ENCODE measurements at places on chromosomes 5 and 9. TPM values are rescaled to one million over a fixed set of nuclear protein-coding genes. Genes with fewer than 3 reads are reported as not detected.

ZNF658 gene
- 0.99 TPM for polyA plus RNA-seq

GRCh38 chr9:28999806-29000205 is 1426.5 kb upstream of the C9orf72 start:
- no peaks in the 10 kb centered on the region for H3K4me1 ChIP-seq
- H3K27ac ChIP-seq = no peak overlapping the region
- H3K4me3 ChIP-seq = no peak overlapping the region
- no peak for DNase-seq

GRCh38 chr5:164377746-164378145 is 872.3 kb downstream of the MAT2B start:
- H3K27ac ChIP-seq = no peak overlapping the region
- no peak for DNase-seq
- H3K36me3 ChIP-seq = no peaks in the 10 kb centered on the region
- no peaks in the 10 kb centered on the region for H3K27me3 ChIP-seq
- H3K4me1 ChIP-seq = no peaks in the 10 kb centered on the region
- H3K4me3 ChIP-seq = no peak overlapping the region

GRCh38 chr5:113694576-113694975 is 181.1 kb downstream of the YTHDC2 start:
- DNase-seq = no peak
- H3K4me1 ChIP-seq = no peaks in the 10 kb centered on the region
- no peak overlapping the region for H3K4me3 ChIP-seq
- peaks cover 2% of the 10 kb centered on the region for H3K27me3 ChIP-seq

- no peak for DNase-seq
- no peak overlapping the region for H3K4me3 ChIP-seq
- no peaks in the 10 kb centered on the region for H3K36me3 ChIP-seq
- no peaks in the 10 kb centered on the region for H3K4me1 ChIP-seq
- no peaks in the 10 kb centered on the region for H3K27me3 ChIP-seq
These were observed 265.0 kb upstream of the IRX4 start for GRCh38 chr5:2147504-2148311.
